Activated T-helper 1 cell treated with Interleukin-2 at 50 U/mL for 16 hours (primary cell): ENCODE measurements at places on chromosomes 16 and 17.
A peak's percentile ranks its signal among the peaks of the same experiment; 100 is the strongest.

GRCh38 chr16:84451781-84452180, 52.7 kb downstream of the MEAK7 start:
- DNase-seq, result no peak

- no peak for DNase-seq
Measured at GRCh38 chr16:86074651-86075487, 175.9 kb downstream of the IRF8 start.

DNA sequence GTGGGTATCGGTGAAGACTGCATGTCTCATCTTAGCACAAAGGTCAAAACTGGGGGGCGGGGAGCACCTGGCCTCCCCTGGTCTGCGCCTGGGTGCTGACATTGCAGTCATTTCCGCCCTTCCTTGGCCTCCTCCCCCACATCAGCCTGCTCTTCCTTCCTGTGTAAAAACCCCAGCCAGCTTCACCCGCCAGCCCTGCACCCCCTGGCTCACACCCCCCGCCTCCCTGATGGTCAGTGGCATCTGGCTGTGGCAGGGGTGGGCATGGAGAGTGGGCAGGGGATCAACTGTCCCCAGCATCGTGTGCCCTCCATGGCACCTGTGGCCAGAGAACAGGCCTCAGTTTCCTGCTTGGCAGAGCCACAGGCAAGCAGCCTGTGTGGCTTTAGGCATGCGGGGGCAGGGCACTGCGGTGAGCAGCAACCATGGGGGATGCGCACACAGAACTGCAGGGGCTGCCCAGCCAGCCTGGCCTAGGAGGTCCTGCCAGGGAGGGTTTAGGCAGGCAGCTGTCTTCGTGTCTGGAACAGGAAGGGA, 26.5 kb upstream of the LASP1NB start:
- DNase-seq, result peak; percentile 73

- DNase-seq, result no peak
Measured at GRCh38 chr17:19904412-19904811, 36.7 kb upstream of the ULK2 start.

GRCh38 chr17:72931163-72931562, 161.3 kb downstream of the SLC39A11 start:
- DNase-seq, result no peak
